ENCODE measurements at places on chromosomes 6 and 20. TPM values are rescaled to one million over a fixed set of nuclear protein-coding genes. Genes with fewer than 3 reads are reported as not detected.

DNA sequence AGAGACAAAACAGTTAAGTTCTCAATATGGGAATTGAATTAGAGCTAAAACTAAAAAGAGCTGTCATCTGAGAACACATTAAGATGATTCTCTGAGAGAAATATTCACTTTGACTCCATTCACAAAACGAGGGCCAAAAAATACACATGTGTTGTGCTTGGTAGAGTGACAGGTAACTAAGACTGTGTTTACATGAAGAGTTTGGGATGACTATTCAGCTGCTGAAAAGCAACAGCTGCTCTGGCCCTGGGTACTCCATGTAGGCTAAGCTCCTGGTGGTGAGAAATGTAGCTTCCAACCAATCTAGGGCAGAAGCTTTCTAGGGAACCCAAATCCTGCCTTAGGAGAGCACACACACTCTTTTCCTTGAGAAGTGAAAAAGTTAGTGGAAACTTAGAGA lies 184.5 kb downstream of the COL21A1 start:
- no peak for DNase-seq

The FOXA2 gene
- total RNA-seq, result 11.9 TPM

GRCh38 chr6:13702809-13703302 lies 8.8 kb downstream of the RANBP9 start:
- DNase-seq, result no peak

The TNFRSF6B gene
- not detected for total RNA-seq

- DNase-seq, result no peak
These were observed 1567.2 kb upstream of the DEFB115 start for GRCh38 chr20:29690274-29690673.

All from mucosa of descending colon (tissue), 3 donors.